ENCODE measurements at places on chromosomes 6 and 20.
A peak's percentile ranks its signal among the peaks of the same experiment; 100 is the strongest.

DNA sequence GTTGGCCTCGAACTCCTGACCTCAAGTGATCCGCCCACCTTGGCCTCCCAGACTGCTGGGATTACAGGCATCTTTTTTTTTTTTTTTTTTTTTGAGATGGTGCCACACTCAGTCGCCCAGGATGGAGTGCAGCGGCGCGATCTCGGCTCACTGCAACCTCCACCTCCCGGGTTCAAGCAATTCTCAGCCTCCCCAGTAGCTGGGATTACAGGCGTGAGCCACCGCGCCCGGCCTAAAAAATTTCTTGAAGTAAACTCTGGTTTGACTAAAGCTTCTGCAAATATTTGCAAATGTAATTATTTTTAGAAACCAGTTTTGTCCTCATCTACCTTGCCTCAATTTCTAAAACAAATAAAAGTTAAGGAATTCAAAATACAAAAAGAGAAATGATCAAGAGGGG, 1.2 kb downstream of the IBTK start:
- DNase-seq = no peak

DNA sequence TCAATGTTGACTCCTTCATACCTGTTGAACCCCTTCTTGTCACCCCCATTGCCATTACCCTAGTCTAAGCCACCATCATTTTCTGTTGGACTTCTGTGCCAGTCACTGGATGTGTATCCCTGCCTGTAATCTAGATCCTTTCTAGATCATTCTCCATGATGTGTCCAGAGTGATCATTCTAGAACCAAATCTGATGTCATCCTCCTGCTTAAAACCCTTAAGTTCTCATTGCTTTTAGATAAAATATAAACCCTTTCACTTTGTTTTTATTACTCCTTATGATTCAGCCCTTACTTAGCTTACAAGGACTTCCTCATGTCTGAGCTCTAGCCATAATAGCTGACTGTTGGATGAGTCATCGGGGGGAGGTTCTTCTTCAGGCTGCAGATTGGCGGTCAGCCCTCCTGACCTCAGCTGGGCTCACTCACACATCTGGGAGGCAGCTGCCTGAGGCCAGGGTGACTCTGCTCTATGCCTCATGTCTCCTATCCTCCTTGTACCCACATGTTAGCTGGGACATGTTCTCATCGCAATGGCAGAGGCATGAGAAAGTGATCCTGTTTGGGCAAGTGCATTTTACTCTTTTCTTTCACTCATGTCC, 287.6 kb downstream of the ESR1 start:
- no peak for DNase-seq

GRCh38 chr20:41249411-41250281, 67.9 kb downstream of the ZHX3 start:
- no peak for DNase-seq

DNA sequence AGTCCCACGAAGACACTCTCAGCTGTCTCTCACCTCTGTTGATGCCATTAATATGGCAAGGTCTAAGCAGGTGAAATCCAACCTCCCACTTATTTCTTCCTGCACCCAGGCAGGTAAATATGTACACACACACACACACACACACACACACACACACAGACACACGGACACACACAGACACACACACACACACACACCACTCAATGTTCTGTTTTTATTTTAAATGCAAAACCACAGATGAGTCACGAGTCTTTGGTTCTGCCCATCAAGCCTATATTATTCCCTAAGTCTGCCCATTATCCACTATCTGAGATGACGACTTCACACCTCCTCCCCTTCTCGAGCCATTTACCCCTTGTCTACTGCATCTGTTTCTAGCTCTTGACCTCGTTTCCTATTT, 344.7 kb downstream of the CDH26 start:
- DNase-seq = no peak

GRCh38 chr20:44566018-44566417, 16.4 kb upstream of the PKIG start:
- no peak for DNase-seq

DNA sequence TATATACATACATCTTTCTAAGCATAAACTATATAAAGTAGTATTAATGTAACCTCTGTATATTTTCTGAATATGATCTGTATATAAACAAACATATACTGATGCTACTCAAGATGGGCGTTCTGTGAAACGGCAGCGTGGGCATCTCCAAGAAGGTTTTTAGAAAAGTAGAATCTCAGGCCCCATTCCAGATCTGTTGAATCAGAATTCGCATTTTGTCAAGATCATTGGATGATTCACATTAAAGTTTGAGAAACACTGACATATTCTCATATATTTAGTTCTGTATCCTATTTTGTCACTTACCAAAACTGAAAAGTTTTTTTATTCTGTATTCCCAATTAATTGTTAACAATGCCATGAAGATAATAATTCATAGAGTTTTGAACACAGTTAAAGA, 5.5 kb downstream of the C6orf141 start:
- DNase-seq = no peak

DNA sequence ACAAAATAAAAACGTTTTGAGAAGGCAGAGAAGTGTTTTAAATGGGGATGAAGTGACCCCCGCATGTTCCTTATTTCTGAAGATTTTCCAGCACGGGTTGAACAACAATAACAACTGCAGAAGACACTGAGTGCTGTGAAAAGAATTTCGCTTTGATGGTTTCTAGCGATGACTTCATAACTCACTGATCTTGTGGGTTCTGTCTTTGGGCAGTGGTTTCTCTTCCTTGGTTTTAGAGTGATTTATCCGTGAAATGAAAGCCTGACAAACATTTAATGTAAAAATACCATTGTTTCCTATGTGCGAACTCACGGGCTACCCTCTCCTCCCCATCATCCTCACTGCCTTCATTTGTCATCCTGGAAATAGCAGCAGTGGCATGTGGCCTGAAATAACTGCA, 793.9 kb downstream of the QKI start:
- no peak for DNase-seq

DNA sequence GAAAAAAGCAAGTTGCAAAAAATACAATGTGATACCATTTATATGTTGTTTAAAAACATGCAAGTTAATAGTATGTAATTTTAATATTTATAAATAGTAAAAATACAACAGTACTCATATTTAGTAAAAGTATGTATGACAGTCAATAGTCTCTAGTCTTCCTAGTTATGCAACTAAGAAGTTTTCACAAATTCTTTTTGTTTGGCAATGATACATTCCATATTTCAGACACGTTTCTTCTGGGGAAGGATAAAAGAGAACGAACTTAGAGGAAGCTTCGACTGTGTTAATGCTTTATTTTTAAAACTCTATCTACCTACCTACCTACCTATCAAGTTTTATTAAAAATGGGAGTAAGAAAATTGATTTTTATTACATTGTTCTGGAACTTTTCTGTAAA, 77.7 kb downstream of the UBE3D start:
- DNase-seq = no peak

DNA sequence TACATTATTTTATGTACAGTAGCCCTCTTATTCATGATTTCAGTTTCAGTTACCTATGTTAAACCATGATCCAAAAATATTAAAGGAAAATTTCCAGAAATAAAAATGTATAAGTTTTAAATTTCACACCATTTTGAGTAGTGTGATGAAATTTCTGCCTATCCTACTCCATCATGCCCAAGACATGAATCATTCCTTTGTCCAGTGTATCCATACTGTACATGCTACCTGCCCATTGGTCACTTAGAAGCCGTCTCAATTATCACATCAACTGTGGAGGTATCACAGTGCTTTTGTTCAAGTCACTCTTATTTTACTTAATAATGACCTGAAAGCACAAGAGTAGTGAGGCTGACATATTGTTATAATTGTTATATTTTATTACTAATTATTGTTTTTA, 32.3 kb upstream of the PLCB4 start:
- no peak for DNase-seq

DNA sequence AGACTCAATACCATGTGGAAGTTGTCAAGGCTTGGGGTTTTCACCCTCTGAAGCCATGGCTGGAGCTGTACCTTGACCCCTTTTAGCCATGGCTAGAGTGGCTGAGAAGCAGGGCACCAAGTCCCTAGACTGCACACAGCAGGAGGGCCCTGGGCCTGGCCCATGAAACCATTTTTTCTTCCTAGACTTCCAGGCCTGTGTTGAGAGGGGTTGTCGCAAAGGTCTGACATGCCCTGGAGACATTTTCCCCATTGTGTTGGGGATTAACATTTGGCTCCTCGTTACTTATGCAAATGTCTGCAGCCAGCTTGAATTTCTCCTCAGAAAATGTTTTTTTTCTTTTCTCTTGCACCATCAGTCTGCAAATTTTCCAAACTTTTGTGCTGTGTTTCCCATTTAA, 196.4 kb downstream of the SLC16A10 start:
- no peak for DNase-seq

DNA sequence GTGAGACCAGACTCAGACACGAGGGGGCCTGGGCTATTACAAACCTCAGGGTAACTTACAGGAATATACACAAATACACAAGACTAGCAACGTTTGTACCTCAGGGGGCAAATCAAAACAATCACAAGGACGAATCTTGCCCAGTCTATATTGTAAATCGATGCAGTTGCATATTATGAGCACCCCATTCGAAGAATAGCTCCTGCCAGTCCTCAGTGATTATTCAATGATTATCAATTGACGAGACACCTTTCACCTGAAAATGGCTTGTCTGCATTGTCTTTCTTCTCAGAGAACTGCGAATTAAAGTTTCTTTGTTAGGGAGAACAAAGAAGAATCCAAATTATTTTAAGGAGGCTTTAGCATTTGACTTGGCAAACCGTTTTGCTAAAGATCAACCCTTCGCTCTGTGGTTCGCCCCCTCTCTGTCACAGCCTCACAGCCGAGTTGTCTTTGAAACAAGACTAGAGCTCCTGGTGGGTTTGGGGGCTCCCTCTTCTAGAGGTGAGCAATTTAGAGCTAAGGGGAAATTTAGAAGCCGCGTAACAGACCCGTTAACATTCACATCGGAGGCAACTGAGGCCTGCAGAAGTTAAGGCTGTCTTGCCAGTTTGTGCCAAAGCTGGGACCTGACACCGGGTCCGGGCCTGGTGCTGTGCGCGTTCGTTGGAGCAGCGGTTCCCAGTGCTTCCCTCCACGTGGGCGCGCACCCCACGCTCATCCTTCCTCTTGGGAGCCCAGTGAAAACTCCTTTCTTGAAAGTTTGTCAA, 24.9 kb upstream of the MAP3K7 start:
- no peak for DNase-seq

GRCh38 chr6:99402448-99402847, 8.5 kb upstream of the COQ3 start:
- DNase-seq = no peak

DNA sequence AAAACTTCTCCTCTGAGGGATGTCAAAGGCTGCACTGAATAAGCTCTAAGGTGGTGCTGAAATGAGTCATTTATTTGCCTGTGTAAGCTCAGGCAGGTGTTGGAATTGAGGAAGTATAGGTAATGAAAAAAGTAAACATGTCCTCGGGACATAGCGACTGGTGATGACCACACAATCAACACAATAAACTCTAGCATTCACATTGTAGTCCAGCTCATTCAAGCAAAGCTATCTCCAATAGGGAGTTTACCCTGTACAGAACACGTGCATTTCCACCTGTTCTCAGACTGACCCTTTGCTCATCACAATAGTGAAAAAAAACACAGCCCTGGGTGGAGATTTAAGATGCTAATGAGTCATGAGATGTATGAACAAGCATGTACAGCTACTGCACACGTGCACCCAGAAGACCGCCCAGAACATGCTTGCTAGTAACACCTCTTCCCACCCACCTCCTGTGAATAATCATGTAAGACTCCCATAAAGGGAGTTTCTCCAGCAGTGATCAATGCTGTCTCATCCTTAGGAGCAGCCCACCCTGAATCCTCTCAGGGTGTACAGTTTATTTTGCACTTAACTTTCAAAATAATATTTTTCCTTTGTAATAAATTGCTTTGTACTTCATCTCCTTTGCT, 33.0 kb upstream of the POU5F1 start:
- peak; percentile 64 for DNase-seq

DNA sequence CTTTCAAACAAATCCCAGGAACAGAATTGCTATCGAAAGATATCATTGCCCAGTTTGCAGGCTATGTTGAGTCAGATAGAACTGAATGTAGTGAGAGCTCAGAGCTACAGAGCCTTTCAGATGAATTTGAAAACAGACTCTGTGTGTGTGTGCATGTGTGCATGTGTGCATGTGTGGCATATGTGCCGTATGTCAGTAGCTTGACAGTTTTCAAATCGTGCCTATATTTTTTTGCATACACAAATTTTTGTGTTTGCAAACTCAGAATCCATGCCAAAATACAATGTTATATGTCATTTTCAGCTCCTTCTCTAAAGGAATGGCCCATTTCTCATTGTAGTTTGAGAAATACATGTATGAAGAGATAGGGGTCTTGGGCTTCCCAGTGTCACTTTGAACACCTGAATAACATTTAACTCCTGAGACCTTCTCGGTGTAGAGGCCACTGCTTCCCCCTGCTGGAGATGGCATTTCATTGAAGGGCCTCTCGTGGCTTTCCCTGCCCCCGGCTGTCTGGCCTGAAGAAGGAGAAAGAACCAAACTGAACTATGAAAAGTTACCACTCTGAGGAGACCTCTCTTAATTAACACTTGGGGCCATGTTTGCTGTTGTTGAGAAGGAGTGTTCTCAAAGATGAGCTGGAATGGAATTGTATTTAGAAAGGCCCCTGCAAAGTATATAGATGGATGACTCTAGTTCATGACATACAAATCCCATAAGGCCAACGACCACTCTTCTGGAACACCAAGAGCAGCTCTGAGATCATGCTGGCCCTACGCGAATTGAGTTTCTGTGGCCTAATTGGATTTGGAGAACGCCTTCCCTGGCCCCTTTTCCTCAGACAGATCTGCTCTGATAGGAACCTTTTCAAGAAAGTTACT, 58.7 kb downstream of the VAPB start:
- DNase-seq = peak; percentile 10

GRCh38 chr20:44442298-44443070, 33.2 kb upstream of the TTPAL start:
- no peak for DNase-seq

DNA sequence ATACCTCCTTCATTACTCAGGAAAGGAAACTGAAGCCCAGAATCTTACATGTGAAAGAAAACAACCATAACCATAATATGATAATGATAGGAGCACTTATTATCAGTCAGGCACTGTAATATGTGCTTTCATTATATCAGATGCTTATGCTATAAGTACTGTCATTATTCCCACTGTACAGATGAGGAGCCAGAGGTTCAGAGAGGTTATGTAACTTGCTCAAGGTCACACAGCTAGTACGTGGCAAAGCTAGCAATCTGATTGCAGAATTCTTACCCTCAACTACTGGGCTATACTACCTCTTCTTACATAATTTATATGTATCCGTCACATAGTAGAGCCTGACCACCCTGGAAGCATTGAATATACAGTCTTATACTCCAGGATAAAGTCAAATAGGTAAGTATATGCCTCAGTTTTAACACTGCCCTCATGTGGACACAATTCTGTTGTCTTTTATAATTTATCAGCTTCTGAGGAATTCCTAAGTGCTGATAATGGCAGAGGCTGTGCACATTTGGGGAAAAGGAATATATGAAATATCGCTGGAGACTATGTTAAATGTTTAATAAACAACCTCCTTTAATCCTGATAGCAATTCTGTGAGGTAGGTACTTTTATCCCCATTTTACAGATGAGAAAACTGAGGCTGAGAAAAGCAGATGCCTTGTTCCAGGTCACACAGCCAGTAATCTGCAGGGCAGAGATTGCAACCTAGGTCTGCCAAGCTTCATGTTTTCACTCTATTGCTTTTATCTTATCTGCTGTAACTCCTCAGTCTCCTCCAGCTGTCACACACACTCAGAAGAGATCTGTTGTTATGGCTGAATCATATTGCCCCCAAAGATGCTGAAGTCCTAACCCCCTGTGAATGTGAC, 13.4 kb downstream of the BCAS1 start:
- DNase-seq = no peak

GRCh38 chr20:44695295-44695673, 19.9 kb upstream of the CCN5 start:
- no peak for DNase-seq
